GM13976 (cell line): ENCODE measurements at places on chromosomes 3 and 15.

GRCh38 chr15:59792359-59792758 lies 103.2 kb upstream of the BNIP2 start:
- no peak for DNase-seq

- DNase-seq, result peak; percentile 35
Observed at GRCh38 chr3:16482770-16483531, 30.5 kb downstream of the RFTN1 start.

DNA sequence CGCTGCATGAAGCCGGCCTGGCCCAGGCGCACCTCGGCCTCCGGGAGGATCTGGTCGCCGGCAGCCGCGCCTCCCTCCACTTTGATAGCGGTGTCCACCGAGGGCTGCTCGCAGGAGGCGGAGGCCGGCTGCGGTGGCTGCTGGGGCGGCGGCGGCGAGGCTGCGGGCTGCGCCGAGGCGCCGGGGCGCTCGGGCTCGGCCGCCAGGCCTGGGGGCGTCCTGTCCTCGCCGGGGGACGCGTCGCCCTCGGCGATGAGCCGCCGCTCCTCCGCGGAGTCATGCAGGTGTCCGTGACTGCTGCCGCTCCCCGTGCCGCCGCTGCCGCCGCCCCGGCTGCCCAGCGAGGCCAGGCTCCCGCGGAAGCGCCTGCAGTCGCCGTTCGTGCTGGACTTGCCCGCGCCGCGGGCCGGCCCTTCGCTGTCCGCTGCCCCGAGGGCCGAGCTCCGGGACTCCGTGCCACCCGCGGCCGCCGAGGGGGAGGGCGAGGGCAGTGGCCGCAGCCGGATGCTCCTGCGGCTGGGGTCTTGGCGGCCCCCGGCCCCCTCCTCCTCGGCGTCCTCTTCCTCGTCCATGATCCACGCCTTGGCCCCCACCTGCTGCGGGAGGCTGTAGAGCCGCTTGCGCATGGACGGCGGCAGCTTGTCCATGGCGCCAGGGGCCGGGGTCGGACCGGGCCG lies 996 bp downstream of the HCN4 start:
- no peak for DNase-seq

GRCh38 chr15:88389120-88389519 lies 78.1 kb downstream of the MRPL46 start:
- no peak for DNase-seq

DNA sequence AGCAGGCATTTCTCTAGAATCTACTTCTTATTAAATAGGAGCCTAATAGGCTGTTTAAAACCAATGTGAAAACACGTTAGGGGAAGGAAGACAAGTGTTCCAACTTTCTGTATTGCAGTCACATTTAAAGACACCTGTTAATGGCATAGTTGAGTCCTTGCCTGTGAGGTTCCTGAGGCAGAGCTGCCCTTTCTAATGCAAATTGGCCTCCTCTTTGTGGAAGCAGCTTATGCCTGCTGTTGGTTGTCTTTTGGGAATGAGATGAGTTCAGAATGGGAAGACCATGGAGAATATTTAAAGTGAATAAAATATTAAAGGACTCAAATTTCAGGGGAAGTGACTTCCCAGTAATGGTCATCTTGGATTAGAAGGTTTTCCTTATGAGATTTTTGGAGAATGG lies 51.2 kb downstream of the NEK11 start:
- DNase-seq, result no peak

DNA sequence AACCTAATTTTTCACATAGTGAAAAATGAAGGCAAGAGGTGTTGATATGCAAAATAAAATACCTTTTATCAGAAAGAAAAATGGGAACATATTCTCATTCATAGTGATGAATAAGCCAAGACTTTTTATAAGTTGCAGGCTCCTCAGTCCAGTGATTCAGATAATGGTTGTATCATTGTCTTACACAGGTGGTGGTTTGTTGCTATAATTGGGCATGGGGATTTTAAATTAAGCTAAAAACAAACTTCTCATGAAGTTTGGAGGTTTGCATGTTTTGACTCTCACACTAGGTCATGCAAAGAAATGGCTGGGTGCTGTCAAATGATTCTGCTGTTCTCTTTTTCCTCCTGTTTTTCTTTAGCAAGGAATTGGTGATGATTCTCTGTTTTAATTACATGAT lies 60.8 kb upstream of the SKIL start:
- peak; percentile 35 for DNase-seq

DNA sequence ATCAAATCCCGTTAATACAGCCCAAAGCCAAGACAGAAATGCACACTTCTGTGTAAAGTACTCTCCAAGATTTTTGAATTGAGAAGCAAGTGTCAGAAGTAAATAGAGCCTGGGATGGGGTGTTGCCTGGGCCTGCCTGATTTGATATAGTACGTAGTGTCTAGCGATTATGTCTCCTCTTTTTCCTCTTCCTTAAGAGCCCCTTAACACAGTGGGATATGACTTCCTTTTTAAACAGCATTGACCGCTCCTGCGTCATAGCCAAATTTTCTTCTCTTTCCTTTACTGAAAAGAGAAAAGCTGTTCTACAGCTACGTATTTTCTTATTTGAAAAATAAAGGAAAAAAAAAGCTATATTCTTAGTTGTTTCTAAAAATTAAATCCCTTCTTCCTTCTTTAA lies 97.7 kb downstream of the PLCL2 start:
- DNase-seq, result no peak

GRCh38 chr15:63050731-63051155 lies 8.2 kb downstream of the TPM1 start:
- DNase-seq, result no peak

- DNase-seq, result no peak
Observed at GRCh38 chr15:99480016-99480810, 85.6 kb upstream of the MEF2A start.

DNA sequence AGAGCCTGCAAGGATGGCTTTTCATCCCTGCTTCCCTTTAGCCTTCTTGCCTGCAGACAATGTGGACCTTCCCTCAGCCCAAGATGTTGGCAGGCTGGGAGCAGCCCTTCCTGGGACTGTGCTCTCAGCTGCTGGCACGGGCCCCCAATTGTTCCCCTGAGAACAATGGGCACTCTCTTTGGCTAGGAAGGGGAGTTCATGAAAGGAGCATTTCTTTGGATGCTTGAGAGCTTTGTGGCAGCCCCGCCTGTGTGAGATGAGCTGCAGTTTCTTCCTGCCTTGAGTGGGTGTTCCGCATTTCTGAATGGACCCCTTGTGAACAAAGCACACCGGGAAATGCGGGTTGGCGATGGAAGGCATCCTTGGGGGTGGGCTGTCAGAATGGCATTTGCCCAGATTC lies 35.0 kb upstream of the BSN start:
- no peak for DNase-seq

- DNase-seq, result no peak
Observed at GRCh38 chr3:196995646-196996355, 27.2 kb upstream of the PIGZ start.

DNA sequence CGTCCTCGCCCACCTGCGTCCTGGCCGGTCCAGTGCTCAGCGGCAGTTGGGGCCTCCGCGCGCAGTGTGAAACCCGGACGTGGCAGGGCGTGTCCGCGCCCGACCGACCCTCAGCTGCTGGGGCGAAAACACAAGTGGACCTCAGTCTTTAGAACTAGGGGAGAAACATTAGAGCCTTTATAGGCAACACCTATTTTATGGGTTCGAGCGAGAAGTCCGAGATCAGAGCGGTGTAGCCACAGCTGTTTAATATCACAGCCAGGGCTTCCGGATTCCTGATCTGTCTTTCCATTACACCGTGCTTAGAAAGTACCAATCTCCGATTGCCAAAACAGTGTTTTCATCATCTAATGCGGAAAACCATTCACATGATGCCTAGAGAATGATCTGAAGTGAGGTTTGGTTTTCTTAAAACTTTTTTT lies 506 bp downstream of the RAD51 start:
- DNase-seq, result peak; percentile 69

- DNase-seq, result no peak
Observed at GRCh38 chr3:140395134-140396075, 282.5 kb upstream of the TRIM42 start.

DNA sequence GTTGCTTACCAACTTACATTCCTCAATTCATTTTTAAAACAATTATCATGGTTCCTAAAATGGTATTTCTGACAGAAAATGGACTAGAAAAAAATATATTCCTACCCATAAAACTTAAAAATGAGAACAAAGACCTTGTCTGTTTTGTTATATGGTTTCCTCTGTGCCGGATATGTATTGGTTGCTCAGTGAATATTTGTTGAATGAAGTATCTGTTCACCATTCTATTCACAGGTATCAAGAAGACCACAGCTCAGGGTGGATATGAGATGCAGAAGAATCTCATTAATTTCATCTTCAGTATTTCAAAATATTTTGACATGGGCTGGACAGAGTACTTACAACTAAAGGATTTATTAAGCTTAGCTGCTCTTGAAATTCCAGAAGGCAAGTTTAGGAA lies 58.1 kb downstream of the TUSC7 start:
- no peak for DNase-seq

DNA sequence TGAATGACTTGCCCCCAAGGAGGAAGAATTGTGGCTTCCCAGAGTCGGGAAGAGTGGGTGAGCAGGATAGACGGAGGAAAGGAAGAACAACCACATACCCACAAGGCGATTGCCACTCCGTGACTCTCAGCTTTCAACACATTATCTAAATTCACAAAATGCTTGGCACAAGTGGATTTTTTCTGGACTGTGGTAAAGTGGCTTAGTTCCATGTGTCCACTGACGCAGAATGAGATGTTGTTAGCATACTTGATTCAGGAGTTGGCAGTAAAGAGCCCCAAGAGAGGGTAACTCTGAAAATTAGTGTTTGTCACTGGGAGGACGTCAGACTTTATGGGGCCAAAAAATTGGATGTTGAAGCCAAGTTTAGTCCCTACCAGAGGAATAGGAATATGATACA lies 198.8 kb upstream of the CTNNB1 start:
- no peak for DNase-seq

DNA sequence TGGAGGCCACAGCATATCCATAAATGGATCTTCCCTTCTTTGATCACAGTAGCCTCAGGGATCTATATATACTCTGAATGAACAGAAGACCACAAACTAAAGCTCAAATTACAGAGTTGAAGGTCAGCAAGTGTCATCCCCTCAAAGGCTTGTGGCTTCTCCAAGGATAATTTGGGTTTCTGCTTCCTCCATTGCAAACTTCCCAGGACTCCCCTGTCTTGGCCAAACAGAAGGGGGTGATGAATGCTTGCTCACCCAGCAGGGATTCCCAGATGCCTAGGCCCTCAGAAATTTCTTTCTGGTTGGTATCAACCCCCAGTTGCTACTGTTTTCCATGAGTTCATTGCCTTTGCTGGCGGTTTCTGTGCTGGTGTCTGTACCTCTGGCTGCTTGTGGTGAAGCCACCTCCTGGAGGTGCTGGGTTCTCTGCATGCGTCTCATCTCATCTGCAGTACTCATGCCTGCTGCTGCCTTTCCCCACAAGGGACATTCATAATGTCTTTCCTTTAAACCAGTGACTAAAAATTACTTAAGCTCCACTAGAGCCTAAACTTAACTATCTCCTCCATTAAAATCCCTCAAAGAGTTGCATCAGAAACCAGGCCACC lies 17.7 kb downstream of the ENTPD3 start:
- DNase-seq, result no peak

- no peak for DNase-seq
Observed at GRCh38 chr15:52337198-52337853, 41.7 kb upstream of the MYO5C start.

GRCh38 chr3:98445949-98446406 lies 17.0 kb upstream of the OR5K1 start:
- DNase-seq, result peak; percentile 45

- DNase-seq, result no peak
Observed at GRCh38 chr15:68227643-68228142, 1.8 kb downstream of the CLN6 start.

GRCh38 chr3:14563946-14564539 lies 23.9 kb upstream of the GRIP2 start:
- no peak for DNase-seq

DNA sequence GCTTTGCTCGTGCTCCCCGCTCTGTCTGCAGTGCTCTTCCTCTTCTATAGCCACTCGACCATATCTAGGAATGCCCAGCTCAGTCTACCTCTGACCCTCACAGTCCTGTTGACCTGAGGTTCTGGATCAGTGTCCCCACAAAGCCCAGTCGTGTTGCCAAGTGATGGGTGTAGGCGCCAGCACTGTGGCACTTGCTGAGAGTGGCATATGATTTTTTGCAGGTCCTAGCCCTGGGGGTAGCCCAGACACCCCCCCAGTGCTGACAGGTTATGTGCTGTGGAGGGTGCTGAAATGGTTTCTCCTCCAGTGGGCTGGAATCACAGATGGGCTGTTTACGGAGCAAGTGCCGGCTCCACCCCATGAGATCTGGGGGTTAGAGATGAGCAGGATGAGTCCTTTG lies 32.5 kb downstream of the ACAD9 start:
- no peak for DNase-seq

GRCh38 chr3:11273891-11274291 lies 1.7 kb downstream of the ATG7 start:
- no peak for DNase-seq

GRCh38 chr3:49869525-49870126 lies at the start of gene CAMKV:
TSS of gene CAMKV (minus strand) at chr3:49869906. CDS start at chr3:49862388, 7,518 bp downstream.
- DNase-seq, result peak; percentile 66

GRCh38 chr3:53774414-53774813 lies 71.8 kb downstream of the CHDH start:
- no peak for DNase-seq

DNA sequence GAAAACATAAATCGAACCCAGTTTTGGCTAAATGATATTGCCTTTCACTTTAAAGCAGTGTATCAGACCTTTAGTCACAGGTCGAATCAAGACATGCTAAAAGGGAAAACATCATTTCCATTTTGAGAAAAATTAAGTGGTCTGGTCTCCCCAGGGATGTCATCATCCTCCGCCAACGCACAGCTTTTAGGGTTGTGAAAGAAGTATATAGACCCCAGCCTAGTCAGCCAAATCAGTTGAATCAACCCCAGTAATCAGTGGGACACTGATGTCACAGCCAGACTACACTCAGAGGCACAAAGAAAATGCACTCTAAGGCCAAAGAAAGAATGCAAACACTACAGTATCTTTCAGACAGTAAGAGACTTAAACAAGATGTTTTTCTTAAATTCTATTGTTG lies 187.4 kb downstream of the ZIC4 start:
- no peak for DNase-seq

DNA sequence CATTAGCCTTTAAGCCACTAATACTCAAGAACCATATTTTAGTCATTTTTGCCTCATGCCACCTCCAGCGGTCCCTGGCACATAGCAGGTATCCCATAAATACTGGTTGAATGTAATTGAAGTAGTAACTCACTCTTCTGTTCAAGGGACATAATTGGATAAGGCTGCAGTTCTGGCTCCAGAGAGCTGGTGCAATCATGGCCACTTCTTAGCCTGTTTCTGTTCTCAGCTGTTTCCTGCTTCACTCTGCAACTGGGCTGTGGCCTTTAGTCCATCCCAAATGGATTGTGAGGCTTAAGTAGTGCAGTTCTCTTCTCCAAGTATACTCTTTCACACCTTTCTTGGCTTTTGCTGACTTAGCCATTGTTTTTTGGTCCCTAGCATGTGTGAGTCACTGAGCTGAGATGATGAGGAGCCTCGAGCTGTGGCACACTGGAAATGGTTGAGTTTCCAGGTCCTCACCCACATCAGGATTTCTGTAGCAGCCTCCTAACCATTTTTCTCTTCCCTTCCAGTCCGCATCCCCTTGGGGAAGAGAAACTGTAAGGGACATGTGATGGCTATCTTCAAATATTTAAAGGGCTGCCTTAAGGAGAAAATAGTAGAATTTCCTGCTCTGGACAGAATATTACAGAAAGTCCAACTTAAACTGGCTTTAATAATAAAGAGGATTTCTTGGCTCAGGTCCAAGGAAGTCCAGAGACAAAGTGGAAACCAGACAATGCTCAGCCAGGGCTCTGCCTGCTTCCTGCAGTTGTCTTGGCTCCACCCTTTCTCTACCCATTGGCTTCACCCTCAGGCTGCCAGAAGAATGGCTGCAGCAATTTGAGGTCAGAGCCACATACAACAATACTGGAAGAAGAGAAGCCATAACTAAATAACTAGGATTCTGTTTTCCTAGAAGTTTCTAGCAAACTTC lies 305.4 kb upstream of the ROPN1 start:
- DNase-seq, result no peak
